ENCODE measurements at places on chromosomes 2 and 18. TPM values are rescaled to one million over a fixed set of nuclear protein-coding genes. Genes with fewer than 3 reads are reported as not detected.

PNO1 gene
- 24.9 TPM for total RNA-seq

TRMT61B gene
- total RNA-seq, result 18.0 TPM

DSG2 gene
- total RNA-seq, result not detected

ARMC9 gene
- total RNA-seq, result 9.0 TPM

CD8B2 gene
- total RNA-seq, result not detected

CHRNG gene
- not detected for total RNA-seq

FLACC1 gene
- total RNA-seq, result 4.6 TPM

UCN gene
- total RNA-seq, result 1.2 TPM

ALPI gene
- total RNA-seq, result not detected

TMEM247 gene
- total RNA-seq, result not detected

EML6 gene
- total RNA-seq, result 25.3 TPM

LYPD6B gene
- 1.4 TPM for total RNA-seq

MFF gene
- total RNA-seq, result 66.4 TPM

CHMP1B gene
- 29.4 TPM for total RNA-seq

SULT1C4 gene
- total RNA-seq, result not detected

TCF7L1 gene
- total RNA-seq, result 0.07 TPM

PRKAG3 gene
- total RNA-seq, result not detected

SMPD4 gene
- total RNA-seq, result 58.5 TPM

Data from activated B cell treated with CpG ODN at 0.5 μM for 24 hours (primary cell).